ENCODE measurements at places on chromosomes 2 and 18.

GRCh38 chr2:29606104-29607037, 315.0 kb downstream of the ALK start:
- peak; percentile 23 for DNase-seq

GRCh38 chr2:5472673-5473072, 219.5 kb upstream of the SOX11 start:
- no peak for DNase-seq

GRCh38 chr18:62777814-62778213, 62.5 kb downstream of the PHLPP1 start:
- DNase-seq: peak; percentile 59

DNA sequence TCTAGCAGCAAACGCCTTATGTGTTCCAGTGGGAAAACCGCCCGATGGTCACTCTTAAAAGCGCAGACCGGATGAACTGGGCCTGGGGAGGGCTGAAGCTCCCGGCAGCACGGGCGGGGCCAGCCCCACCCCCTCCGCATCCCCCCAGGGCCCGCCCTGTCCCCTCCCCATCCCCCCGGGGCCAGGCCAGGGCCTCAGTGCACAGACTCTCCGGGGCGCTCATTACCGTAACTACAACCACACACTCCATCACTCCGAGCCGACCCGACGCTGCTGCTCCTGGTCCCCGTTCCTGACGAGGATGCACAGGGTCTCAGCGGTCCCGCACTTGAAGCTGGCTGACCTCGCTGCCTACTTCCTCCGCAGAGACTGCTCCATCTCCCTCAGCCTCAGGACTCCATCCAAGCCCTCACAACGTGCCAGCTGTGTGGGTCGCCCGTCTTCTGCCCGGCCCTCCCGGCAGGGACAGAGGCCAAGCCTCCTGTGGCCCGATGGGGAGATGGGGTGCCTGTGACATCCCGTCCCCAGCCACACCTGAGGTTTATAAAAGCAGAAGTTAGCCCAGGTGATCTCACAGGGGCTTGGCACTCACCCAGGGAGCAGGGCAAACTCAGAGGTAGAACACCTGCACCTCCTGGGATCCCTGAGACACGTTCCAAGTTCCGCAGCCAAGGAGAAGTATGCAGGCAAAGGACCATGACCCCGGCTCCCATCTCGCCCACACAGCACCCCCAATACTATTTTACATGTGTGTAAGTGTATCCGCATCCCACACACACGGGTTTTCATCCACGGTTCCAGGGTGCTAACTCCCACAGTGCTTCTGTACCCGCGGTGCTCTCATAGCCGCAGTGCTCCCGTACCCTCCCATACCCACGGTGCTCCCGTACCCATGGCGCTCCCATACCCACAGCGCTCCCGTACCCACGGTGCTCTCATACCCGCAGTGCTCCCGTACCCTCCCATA, 36.0 kb downstream of the SLC66A2 start:
- no peak for DNase-seq

GRCh38 chr18:49279041-49279440, 181.4 kb downstream of the DYM start:
- no peak for DNase-seq

- DNase-seq: no peak
Observed at GRCh38 chr2:188610050-188610444, 318.4 kb downstream of the GULP1 start.

- DNase-seq: peak; percentile 47
Observed at GRCh38 chr18:25832001-25832604, 258.3 kb downstream of the SS18 start.

- DNase-seq: peak; percentile 45
Observed at GRCh38 chr2:237281836-237282306, 132.1 kb downstream of the COL6A3 start.

- DNase-seq: no peak
Observed at GRCh38 chr2:227871375-227871791, at the start of gene DAW1. TSS of gene DAW1 (plus strand) at chr2:227871631. CDS start at chr2:227871690, 59 bp downstream.

DNA sequence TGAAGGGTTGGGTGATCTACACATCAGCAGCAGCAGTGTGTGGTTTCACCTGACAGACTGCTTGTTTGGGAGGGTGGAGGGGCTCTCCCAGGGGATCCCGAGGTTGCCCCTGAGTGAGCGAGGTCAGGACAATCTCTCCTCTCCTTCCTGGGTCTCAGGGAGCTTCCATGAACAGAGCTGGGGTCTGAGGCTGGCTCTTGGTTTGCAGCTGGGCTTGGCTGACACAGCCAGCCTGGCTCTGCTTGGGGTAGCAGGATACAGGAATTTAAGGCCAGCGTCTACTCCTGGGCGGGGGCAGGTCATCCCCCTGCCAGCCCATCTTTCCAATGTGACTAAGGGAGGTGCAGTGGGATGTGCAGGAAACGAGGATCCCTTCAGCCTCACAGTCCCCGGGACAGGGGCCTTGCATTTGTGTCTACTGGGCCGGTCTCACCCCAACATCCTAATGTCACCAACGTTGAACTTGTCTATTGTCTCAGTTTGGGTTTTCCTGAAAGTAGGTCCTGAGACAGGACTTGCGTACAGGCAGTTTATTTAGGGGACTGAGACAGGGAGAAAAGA, 262.6 kb upstream of the HDAC4 start:
- no peak for DNase-seq

DNA sequence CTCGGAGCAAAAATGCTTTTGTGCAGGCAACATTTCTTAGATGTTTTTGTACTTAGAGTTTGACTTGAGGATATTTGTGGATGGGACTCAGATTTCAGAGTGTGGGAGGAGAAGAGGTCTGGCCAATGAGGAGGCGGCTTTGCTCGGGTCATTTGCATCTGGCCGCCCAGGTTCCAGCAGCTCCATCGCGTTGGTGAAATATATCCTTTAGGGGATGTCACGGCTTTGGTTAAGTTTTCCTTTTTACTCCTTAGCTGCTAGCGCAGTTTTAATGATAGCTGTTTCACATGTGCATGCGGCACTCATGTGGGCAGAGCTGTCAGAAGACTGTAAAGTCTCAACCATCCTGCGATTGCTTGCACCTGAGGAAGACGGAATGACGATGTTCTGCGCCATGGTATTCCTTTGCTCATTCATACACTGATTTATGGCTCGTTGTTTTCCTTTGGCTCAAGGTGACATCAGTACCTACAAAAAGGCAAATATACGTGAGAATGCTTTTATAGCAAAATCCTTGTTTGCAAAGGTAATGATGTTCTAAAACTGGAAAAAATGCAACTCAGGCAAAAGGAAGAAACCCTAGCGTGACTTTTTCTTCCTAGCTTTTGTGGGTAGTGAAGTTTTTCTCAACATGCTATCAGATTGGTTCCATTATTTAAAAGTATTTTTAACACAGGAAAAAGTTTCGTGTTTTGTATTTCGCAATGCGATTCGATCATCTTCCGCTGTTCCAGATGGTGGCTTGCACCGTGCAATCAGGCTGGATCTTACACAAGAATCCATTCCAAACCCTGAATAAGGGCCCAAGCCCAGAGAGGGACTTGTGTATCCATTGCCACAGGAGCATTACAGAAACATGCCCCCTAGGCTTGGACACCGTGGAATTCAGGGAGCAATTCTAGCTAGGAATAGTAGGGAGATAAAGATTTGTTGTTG, 70.5 kb upstream of the ZNF516 start:
- peak; percentile 93 for DNase-seq

GRCh38 chr2:168348076-168348475, 100.7 kb upstream of the STK39 start:
- DNase-seq: peak; percentile 41

GRCh38 chr2:11270891-11271290, 73.5 kb downstream of the ROCK2 start:
- DNase-seq: peak; percentile 85

- no peak for DNase-seq
Observed at GRCh38 chr2:203582468-203582867, 47.4 kb upstream of the RAPH1 start.

- peak; percentile 79 for DNase-seq
Observed at GRCh38 chr18:2958819-2959298, 54.1 kb downstream of the LPIN2 start.

DNA sequence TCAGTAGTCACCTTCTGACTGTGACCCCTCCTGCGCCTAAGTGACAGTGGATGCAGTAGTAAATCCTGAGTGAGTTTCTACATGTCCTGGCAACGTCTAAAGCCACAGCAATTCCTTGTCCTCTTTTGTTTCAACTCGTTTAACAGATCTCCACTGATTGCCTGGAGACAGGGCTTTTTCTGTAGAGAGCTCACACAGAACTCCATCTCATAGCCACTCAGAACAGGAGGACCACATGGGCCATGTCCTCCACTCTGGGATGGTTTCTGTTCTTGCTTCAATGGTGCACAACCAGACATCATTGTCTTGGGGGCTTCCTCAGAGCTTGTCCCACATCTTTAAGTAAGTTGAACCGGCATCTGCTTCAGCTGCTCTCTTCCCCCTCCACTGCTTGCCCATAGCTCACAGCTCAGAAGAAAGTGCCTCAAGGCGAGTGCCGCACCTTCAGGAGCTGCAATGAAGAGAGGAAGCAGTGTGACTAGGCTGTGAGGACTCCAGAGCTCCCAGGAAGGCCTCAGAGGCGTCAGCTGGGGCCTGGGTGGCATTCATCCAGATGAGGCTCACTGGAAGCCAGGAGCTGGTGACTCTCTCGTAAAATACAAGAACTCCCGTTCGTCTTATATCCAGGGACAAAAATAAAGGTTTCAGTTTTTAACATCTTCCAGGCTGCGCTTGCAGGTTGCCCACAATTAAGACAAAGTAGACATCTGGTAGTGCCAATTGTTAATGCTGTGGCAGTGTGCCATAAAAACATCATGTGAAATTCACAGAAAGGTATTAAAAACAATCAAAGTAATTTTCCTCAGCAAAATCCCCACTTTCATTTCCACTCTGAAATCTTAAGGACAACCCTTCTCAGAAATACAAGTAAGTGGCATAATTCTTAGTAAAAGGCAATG, 37.3 kb downstream of the ST3GAL5 start:
- no peak for DNase-seq

DNA sequence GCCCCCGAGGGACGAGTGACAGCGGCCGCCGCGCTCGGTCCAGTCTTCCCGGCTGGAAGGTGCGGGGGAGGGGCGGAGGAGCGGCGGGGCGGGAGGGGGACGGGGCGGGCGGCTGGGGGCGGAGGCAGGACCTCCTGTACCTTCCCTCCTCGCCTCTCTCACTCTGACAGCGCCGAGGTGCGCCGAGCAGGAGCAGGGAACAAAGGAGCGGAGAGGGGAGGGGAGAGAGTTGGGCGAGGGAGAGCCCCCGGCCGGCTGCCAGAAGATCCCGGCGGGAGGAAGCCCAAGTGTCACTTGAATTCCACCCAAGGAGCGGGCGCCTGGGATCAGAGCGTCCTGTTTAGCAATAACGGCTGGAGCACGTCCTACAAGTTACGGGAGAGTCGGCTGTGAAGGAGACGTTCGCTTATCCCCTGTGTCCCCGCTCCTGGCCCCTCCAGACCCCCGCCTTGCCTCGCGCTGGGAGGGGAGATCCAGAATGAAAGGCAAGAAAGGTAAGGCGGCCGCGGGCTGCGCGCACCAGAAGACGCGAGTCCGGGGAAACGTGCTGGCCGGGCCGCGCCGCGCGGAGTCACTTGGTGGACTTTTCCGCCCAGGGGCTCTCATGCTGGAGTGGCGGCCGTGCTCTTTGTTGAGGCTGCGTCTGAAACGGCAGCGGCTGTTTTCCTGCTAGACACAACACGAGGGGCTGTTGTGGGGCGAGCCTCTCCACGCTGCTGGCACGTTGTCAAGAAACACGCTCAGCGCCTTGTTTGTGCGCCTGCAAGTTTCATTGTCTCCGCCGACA, at the start of gene TGIF1:
Gene TGIF1, plus strand, starts transcription at position 161 of the 787 bp plus-strand sequence. Its CDS starts 318 bp downstream, at position 479.
- DNase-seq: peak; percentile 49

GRCh38 chr2:240140511-240140910, at the start of gene OTOS:
TSS of gene OTOS (minus strand) at chr2:240140658. CDS start at chr2:240140326, 332 bp downstream.
- DNase-seq: no peak

GRCh38 chr2:46703588-46703987, 212.0 kb downstream of the MCFD2 start:
- DNase-seq: no peak

DNA sequence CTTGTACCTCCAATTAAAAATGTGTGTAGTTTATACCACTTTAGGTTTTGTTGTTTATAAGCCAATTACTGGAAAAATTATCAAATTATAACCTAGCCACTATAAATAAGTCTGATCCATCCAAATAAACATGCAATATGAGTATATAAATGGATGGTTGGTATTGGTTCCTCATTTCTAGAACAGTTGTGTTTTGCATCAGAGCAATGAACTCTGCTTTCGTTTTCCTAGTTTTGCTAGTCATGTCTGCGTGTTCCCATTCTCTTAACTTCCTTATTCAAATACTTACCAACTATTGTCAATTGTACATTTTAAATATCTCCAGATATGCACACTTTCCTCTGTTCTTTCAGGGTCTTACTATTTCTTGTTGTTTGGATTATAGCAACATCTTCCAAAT, 641.7 kb downstream of the NR4A2 start:
- DNase-seq: peak; percentile 86
